ENCODE measurements at places on chromosomes 16 and 17.

GRCh38 chr17:51120357-51120738 lies 320 bp downstream of the SPAG9 start:
- DNase-seq = no peak

DNA sequence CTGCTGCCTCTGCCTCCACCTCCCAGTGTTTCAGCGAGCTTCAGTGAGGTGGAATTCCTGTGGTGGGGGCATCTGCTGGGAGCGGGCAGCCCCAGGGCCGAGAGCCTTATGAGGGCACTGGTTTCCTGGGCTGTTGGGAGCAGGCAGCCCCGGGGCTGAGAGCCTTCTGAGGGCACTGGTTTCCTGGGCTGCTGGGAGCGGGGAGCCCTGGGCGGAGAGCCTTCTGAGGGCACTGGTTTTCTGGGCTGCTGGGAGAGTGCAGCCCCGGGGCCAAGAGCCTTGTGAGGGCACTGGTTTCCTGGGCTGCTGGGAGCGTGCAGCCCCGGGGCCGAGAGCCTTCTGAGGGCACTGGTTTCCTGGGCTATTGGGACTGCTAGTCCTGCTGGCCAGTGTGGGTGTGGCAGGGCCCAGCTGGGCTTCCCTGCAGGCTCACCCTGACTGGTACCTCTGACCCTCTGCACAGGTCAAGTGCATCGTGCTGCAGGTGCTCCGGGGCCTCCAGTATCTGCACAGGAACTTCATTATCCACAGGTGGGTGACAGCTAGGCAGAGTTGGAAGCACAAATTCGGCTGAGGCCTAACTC lies 5.6 kb downstream of the CDK10 start:
- no peak for DNase-seq

DNA sequence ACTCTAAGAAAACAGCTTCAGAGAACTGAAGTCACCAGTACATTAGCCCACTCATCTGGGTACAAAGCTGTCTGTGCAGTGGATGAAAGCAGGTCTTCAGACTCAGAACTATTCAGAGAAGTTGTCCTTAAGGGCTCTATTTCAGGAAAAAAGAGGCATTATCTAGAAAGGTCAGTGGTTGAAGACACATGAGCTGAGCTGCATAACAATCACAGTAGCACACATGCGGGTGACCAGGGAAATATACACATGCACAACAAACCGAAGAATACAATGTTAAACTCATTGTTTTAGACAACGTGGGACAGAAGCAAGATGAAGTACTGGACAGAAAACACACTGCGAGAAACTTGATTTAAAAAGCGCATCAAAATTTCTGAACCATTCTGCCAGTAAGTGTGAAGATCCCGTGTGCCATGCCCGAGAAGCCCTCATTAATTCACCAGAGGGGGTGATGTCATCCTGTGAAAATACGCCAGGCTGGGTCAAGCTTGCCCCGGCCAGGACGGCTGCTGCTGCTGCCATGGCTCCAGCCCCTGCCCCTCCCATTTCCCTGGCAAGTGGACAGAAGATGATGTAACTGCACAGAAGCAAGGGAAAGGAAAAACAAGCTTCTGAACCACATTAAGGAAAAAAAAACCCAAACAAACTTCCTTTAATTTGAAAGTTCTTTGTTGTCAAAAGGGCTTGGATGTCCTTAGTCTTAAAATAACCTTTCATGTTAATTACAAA lies 10.1 kb downstream of the DYNC1LI2 start:
- DNase-seq = peak; percentile 83

GRCh38 chr17:65737451-65737850 lies 176.0 kb upstream of the AXIN2 start:
- no peak for DNase-seq

GRCh38 chr17:63700528-63701455 lies 867 bp upstream of the LIMD2 start:
- DNase-seq = no peak

GRCh38 chr16:80462917-80463316 lies 77.9 kb upstream of the DYNLRB2 start:
- DNase-seq = no peak

- DNase-seq = no peak
Measured at GRCh38 chr17:43416998-43417890, 18.5 kb downstream of the ARL4D start.

DNA sequence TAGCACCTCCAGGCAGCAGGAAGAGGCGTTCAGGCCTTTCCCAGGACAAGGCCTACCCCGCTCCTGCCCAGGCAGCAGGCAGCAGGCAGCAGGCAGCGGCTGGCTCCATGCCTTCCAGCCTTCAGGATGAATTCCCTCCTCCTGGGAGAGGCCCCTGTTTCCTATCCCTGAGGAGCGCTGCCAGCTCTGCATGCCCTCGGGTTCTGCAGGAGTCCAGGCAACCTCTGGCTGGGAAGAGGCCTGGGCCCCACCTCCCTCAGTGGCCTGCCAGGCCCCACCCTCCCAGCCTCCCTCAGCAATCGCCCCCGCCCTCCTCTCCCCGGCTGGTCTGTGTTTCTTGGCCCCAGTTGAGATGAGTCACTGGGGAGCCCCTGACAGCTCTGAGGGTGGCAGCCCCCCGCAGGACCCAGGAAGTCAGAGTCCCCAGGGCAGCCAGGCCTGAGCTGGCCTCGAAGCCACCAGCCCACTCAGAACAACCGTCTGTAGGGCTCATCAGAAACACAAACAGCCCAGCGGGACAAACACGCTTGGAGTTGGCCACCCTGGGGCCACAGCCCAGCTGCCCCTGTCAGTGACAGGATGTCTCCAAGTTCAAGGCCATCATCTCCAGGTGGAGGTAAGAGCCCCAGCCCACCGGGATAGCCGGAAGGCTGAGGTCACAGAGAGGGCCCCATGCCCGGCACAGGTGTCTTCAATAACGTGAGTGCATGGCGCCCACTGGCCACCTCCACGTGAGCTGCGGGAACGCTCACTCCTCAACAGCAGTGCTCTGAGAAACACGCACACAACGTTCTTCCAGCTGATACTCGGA lies 39.5 kb upstream of the CIBAR2 start:
- DNase-seq = no peak

DNA sequence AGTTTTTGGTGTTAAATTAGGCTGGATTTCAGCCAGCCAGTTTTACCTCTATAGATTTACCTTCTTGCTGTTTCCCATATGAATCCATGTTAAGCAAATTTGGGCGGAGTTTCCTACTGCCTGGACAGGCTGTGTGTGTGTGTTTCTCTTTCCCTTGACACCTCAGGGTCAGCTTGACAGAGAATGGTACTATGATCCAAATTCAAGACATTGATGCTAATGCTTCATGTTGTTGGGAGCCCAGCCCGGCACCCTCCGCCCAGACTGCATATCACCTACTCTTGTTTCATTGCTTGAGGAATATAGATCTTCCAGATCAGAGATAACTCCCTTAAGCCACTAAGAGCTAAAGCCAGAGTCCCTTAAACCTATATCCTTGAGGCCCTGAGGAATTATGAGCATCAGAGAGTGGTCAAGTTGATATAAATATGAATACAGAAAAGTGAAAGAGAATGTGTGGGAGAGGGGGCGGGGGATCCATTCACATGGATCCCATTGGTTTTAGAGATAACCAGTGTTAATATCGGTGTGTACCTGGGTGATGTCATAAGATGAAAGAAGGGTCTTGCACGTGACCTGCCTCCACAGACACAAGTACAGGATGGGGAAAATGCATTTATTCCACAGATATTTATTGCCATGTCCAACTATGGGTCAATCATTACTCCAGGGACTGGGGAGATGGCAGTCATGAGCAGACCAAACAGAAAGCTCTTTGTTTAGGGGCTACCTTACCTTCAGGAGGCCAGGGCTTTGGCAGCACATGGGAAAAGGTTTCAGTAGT lies 69.7 kb downstream of the WIPI1 start:
- no peak for DNase-seq

DNA sequence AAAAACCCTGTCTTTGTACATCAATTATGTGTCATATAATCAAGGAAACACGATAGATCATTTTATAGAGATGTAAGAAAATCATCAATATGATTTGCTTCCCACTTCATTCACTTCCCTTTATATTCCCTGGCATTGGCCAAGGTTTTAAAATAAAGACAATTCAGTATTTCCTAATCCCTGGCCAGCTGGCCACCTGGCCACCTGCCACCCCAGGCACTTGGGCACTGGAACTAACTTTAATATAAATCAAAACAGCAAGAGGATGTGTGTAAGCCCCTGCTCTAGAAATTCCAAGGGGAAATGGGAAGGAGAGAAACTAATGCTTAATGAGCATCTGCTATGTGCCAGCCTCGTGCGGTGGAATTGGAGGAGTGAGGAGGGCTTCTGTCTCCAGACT lies 58.6 kb upstream of the TOB1 start:
- DNase-seq = no peak

DNA sequence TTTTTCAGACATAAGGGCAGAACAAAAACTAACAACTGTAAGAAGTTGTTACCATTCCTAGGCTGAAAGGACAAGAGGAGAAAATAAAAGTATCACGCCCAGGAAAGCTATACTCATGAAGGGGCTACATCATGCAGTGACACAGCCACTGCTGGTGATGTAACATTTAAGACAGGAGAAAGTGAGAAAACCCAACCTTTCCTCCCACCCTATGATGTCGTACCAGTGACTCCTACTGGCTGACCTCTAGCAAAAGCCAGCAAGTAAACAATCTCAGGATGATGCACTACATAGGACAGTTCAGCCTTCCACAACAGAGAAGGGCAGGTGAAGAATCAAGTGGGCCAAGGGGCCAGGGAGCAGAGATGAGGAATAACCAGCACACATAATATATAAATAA lies 14.0 kb upstream of the OR1E2 start:
- no peak for DNase-seq

DNA sequence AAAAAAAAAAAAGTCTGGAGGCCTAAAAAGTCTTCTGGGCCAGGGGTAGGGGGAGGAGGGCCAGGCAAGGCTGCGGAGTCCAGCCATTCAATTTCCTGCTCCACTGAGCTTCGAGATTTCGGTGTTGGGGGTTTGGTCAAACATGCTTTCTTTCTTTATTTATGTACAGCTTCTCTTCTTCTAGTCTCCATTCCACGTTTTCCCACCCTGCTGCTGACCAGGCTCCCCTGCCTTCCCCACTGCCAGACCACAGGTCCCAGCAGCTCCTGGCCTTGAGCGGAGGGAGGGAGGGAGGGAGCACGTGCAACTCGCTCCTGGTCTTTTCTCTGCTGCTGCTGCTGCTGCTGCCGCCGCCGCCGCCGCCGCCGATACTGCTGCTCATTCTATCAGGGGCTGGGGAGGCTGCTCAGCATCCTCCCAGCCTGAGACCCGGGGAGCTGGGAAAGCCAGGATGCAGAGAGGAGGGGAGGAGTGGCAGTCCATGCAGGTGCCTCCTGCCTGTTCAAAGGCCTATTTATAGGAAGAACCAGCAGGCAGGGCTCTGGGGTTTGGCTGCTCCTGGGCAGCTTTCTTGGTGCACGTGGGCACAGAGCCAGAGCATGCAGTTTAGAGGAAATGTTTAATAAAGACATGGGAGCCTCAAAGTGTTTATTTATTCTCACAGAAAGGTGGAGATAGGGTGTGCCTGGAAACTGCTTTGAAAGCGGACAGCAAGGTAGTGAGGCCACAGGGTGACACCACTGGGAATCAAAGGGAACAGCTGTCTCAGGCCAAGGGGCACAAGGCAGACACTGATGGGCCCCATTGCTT lies 23.4 kb upstream of the ZFHX3 start:
- no peak for DNase-seq

GRCh38 chr17:39183045-39183444 lies 14.4 kb downstream of the CACNB1 start:
- no peak for DNase-seq

- no peak for DNase-seq
Measured at GRCh38 chr17:4691686-4692085, 12.3 kb downstream of the PELP1 start.

- no peak for DNase-seq
Measured at GRCh38 chr17:44780845-44781480, 22.2 kb downstream of the ADAM11 start.

DNA sequence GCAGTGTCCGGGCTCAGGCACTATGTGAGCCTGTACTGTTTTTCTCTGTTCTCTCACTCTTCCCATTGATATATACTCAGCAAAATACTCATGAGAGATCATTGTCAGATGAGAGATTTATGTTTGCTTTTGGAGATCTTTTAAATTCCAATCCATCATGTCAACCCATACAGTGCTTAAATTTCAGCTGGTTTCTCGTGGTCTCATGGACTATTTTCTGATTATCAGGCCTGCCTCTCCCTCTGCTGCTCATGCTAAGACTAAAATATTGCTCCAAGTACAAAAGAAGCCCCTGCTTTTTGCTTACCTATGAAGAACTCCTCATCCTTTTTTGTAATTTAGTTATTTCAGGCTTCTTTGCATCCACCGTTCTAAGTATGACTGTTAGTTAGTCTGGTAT lies 547.2 kb downstream of the KCNJ2 start:
- DNase-seq = no peak

DNA sequence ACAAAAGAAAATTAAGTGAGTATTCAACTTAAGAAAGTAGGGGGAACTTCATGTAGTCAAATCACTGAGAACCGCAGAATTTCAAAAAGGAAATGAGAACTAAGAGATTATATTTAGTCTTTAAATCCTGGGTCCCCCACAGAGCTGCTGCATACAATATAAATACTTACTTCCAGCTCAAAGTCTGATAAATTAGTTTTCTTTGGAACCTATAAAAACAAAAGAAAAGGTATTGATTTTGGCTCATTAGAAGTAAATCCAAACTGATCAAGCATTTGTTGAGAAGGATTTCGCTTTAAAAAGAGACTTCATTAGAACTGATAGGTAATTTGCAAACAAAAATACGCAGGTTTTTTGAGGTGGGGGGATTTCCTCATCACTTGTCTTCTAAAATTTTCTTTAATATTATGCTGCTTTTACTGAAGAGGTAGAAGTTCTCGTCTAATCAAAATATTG lies 21.9 kb downstream of the PARN start:
- DNase-seq = no peak

- peak; percentile 86 for DNase-seq
Measured at GRCh38 chr17:75645889-75646637, 12.8 kb downstream of the SMIM5 start.

GRCh38 chr16:71526111-71526631 lies at the start of gene CHST4:
TSS of gene CHST4 (plus strand) at chr16:71526426. CDS start at chr16:71536678, 10,252 bp downstream.
- peak; percentile 26 for DNase-seq

GRCh38 chr16:77277571-77277970 lies 78.4 kb downstream of the SYCE1L start:
- DNase-seq = no peak

DNA sequence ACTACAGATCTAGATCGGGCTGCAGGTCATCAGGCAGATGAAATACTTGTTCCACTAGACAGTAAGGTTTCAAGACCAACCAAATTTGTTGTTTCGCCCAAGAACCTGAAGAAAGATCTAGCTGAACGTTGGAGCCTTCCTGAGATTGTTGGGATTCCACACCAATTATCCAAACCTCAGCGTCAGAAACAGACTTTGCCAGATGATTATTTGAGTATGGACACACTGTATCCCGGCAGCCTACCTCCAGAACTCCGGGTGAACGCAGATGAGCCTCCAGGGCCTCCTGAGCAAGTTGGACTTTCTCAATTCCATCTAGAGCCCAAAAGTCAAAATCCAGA lies 14.4 kb downstream of the LRRC37B start:
- no peak for DNase-seq

- DNase-seq = no peak
Measured at GRCh38 chr17:21228111-21228510, 14.2 kb upstream of the TMEM11 start.

GRCh38 chr16:19574615-19575014 lies 19.1 kb downstream of the VPS35L start:
- no peak for DNase-seq

All from kidney epithelial cell (primary cell).